Endothelial cell of umbilical vein (primary cell): ENCODE measurements at places on chromosomes 12 and 14. TPM values are rescaled to one million over a fixed set of nuclear protein-coding genes. Genes with fewer than 3 reads are reported as not detected.

The SIX4 gene
- total RNA-seq, result 4.7 and 7.5 TPM in 2 replicates

The KLHDC1 gene
- total RNA-seq, result 1.2 and 1.6 TPM in 2 replicates

The VRTN gene
- not detected in 2 replicates for total RNA-seq

The KLRC1 gene
- not detected in 2 replicates for total RNA-seq

The PDZRN4 gene
- total RNA-seq, result not detected in 2 replicates

The KLHL33 gene
- 0.07 TPM in 1 of 2 replicates, not detected in the other for total RNA-seq

The SPIC gene
- not detected in 2 replicates for total RNA-seq

The NPFF gene
- not detected in 2 replicates for total RNA-seq

The GALNT8 gene
- total RNA-seq, result 0.09 TPM in 1 of 2 replicates, not detected in the other

The PLEKHG7 gene
- total RNA-seq, result not detected in 2 replicates

The DIABLO gene
- 48.4 and 49.9 TPM in 2 replicates for total RNA-seq

The ANO4 gene
- 0.12 TPM in 1 of 2 replicates, not detected in the other for total RNA-seq

The MUCL1 gene
- not detected in 2 replicates for total RNA-seq

The CLEC4C gene
- not detected in 2 replicates for total RNA-seq

The KRAS gene
- 22.8 and 25.3 TPM in 2 replicates for total RNA-seq

The ATG2B gene
- total RNA-seq, result 17.8 and 18.3 TPM in 2 replicates

The KRT82 gene
- total RNA-seq, result not detected in 2 replicates

The CCDC91 gene
- total RNA-seq, result 9.9 and 10.5 TPM in 2 replicates

The WSCD2 gene
- total RNA-seq, result not detected in 2 replicates

The RTL1 gene
- total RNA-seq, result not detected in 2 replicates

The BHLHE41 gene
- total RNA-seq, result 0.07 and 0.24 TPM in 2 replicates
